Stimulated activated CD4-positive, alpha-beta T cell treated with anti-CD3 and anti-CD28 coated beads, Interleukin-1b, Interleukin-23, amount 100 ng/mL, for 1 hour (primary cell): ENCODE measurements at places on chromosomes 5 and 9.

- no peak for DNase-seq
These were observed 235.7 kb downstream of the CDK5RAP2 start for GRCh38 chr9:120344230-120344629.

DNA sequence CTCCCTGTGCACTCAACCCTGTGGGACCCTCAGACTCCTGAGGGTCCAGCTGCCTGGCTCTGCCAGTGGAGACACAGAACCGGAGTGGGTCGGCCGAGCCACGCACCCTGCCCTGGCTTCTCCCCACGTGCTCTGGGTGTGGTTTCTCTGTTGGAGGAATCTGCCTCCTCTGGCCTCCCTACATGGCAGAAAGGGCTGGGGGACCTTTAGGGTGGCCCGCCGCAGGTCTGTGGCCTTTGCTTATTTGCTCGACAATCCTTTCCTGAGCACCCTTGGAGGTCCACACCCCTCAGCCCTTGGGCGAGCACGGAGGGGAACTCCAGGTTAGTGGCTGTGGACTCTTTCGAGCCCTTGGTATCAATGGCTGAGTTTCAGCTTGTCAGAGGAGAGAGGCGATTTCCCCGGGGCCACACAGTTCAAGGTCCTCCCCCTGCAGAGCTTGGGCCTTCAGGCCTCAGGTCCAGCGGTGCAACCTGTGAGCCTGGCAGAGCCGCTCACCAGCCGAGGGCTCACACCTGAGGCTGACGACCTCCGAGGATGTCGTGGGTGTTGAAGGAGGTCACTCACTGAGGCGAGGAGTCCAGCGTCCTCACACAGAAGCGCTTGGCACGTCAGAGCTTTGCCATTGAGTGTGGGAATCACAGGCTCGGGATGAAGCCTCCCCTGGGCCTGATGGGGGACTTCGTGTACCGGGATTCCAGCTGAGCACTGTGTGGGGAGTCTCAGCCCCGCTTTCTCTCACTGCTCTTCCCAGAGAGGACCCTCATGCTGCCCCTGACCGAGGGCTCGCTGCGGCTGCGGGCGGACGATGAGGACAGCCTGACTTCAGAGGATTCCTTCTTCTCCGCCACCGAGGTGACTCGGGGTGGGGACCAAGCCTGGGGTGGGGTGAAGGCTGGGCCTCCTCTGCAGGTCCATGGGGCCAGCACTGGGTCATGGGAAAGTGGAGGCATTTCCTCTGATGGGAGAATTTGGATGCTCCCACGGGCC is 20.8 kb upstream of the DOLPP1 start:
- DNase-seq = no peak

DNA sequence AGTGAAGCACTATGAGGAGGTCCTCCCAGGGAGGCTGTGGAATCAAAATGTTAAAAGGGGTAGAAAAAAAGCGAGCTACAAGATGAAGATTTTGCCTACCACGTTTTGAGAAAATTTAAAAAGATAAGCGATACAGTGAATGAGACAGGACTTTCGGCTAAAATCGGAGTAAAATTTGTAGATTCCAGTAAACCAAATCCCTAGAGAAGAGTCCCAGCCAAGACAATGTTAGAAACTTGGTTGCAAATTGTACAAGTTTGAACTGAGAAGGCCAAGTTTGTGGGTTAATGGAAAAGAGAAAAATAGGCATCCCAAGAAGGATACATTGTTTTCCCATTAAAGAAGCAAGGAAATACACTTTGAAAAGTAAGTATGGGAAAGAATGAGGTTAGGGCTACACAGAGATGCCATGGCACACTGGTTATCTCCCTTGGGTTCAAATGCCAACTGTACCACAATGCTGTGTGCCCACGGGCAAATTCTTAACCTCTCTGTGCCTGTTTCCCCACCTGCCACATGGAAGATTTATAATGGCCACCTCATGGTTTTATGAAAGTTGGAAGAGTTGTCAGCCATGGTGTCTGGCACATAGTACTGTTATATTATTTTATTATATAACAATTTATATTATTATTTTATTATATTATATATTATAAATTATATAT is 16.2 kb upstream of the MGAT1 start:
- DNase-seq = no peak

- no peak for DNase-seq
These were observed 52.9 kb upstream of the ZNF366 start for GRCh38 chr5:72559866-72560766.

DNA sequence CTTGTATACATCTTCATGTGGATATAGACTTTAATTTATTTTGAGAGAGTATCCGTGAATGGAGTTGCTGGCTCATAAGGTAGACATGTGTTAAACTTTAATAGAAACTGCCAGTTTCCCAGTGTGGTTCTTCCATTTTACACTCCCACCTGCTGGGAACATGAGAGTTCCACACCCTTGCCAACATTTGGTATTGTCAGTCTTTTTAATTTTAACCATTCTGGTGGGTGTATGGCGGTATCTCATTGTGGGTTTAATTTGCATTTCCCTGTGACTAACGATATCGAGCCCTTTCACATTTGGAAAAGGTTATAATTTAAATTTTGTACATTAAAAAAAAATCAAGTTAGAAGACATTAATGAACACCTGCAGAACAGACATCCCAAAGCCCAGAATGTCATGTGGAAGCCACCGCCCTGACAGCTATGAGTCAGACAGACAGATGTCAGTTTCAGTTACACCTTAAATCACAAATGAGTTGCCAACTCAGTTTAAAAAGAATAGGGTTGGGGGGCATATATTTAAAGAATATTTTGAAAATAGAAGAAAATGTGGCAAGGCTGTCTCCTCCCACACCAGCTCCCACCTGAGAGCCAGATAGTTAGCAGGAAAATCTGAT is 36.9 kb downstream of the ANKRD33B start:
- DNase-seq = no peak

- DNase-seq = no peak
These were observed 34.1 kb upstream of the NFIB start for GRCh38 chr9:14348123-14348372.

- DNase-seq = no peak
These were observed 407.7 kb downstream of the PDE4D start for GRCh38 chr5:59485629-59486439.

DNA sequence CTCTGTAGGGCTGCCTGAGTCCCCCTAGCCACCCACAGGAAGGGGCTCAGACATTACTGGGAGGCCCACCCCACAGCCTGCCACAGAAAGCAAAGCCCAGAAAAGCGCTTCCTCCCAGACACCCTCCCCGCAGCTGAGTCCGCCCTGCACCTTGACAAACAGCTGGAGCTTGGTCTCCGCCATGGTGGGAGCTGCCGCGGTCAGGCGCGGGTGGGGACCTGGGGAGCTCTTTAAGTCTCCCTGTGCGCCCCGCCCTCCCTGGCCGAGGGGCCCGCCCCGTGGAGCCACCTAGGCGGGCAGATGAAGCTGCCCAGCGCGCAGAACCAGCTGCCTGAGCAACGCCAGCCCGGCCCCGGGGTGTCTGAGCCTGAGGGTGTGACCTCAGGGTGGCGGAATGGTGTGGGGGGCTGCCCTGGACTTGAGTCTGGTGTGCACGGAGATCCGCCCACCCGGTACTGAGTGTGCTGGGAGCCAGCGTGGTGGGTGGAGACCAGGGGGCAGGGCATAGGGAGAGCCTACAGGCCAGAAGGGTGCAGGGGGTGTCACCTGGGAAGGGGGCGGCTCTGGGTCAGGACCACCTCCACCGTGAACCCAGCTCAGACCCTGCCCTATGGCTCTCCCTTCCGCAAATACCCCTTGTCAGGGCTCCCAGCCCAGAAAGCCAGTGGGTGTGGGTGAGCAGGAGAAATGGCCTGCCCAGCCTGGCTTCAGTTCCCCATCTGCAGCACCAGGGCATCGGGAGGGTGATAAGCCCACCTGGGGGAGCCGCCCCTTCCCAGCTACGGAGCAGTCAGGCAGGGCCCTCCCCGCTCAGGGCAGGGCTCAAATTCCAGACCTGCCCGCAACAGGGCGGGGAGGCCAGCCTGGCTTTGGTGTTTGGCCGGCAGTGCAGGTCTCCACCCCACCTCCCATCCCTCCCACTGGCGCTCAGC is at the start of gene CLIC3:
Gene CLIC3, minus strand, starts transcription at position 208 of the 932 bp plus-strand sequence. Its CDS starts 25 bp downstream, at position 183.
- DNase-seq = no peak

- no peak for DNase-seq
These were observed 11.2 kb upstream of the OLFM1 start for GRCh38 chr9:135076143-135076875.

DNA sequence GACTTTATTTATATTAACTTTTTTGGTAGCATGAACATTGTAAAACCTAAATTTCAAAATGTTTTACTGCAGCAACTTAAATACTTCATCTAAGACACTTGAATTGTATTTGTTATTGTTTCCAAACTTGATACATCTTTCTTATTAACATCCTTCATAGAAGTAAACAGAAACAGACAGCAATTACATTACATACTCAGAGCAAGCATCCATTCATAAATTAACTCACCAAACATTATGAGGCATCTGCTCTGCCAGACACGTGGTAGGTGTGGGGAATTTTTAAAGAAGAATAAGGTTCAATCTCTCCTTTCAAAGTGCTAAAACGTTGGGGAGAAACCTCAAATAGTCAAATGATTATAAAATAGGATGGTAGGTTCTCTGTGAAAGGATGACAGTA is 130.8 kb downstream of the MUSK start:
- no peak for DNase-seq

DNA sequence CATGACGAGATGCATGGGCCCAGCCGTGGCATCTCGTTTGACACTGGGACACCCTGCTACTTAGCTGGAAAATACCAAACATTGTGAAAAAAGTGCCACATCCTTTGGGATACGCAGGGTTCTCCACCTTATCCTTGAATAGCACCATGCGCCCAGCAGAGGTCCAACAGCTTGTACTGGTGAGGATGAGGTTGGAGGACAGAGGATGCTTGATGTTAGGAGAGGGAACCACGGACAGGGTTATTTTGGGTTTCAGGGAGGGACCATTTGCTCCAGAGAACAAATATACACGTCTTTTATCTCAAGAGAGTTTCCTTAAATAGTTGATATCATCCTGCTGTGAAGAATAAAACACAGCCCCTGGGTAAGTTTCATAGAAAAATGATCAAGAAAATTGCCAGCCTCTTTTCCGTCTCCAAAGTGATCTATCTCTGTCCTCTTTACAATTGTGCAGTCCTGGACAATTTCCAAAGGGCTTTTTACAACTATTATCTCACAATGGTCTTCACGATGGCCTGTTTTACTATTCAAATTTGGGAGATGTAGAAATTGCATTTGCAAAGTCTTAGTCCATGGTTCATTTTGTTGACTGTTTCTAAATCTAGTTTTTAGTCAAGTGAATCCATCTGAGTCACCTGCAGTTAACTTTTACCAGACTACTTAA is 19.9 kb upstream of the FRRS1L start:
- no peak for DNase-seq

DNA sequence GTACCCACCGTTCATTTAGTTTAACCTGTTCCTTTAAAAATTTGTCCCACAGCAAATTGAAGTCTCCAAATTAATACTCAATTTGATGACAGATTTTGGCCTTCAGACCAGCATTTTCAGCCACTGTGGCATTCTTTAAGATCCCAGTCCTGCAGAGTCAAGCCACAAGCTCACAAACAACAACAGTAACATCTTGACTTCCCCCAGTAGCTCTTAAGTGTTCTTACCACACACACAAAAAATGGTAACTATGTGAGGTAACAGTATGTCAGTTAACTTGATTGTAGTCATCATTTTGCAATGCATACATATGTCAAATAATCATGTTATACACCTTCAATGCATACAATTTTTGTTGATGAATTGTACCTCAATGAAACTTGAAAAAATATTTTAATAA is 247.9 kb downstream of the LURAP1L start:
- no peak for DNase-seq

GRCh38 chr5:164998590-164998989 is 1493.2 kb downstream of the MAT2B start:
- DNase-seq = no peak

GRCh38 chr9:90919883-90920282 is 118.3 kb downstream of the SYK start:
- DNase-seq = no peak

GRCh38 chr5:172140866-172141265 is 47.2 kb downstream of the STK10 start:
- no peak for DNase-seq
